ENCODE measurements at places on chromosomes 6 and 20.

- DNase-seq, result peak; percentile 54
These were observed 53.6 kb upstream of the LRRC1 start for GRCh38 chr6:53741034-53741823.

GRCh38 chr6:4891141-4891540 is 112.7 kb downstream of the RPP40 start:
- DNase-seq, result no peak

DNA sequence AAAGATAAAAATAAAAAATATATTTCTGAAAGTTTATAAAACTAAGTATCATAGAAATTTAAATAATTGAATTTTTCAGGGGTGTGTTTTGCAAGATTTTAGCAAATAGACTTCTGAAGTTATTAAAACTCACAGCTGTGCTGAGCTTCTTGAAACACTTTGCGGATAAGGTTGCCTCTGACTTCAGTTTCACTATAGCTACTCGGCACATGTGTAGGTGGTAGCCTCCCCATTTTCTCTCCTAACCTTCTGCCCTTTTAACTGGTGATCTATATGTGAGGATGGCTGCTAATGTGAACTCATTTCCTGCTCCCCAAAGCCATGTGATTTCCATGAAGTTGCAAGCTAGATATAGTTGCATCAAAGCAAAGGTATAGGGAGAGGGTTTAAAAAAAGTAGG is 129.3 kb upstream of the STMND1 start:
- no peak for DNase-seq

DNA sequence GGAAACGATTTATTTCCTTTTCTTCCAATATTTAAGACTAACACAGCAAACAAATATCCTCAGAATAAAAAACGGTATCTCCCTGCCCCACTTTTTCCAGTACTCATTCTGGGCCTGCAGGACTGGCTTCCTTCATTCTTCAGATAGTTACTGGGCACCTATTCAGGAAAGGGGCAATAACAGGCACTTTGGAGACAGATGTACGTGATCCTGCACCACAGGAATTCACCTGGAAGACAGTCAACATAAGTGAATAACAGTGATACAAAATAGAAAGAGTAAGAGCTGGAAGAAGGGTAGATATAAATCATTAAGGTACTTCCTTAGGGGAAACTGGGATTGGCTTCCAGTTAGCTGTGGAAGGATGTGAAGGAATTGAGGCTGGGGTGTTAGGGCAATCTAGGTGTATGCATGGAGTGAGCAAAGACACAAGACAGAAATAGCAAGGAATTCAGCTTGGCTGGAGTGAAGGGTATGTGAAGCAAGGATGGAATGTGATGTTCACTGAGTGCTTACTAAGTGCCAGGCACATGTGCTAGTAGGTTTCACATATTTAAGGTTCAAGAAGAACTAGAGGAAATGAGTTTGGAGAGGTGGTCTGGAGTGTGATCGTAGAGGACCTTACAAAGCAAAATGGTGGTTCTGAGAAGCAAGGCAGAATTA is 49.3 kb upstream of the FAM83C start:
- no peak for DNase-seq

DNA sequence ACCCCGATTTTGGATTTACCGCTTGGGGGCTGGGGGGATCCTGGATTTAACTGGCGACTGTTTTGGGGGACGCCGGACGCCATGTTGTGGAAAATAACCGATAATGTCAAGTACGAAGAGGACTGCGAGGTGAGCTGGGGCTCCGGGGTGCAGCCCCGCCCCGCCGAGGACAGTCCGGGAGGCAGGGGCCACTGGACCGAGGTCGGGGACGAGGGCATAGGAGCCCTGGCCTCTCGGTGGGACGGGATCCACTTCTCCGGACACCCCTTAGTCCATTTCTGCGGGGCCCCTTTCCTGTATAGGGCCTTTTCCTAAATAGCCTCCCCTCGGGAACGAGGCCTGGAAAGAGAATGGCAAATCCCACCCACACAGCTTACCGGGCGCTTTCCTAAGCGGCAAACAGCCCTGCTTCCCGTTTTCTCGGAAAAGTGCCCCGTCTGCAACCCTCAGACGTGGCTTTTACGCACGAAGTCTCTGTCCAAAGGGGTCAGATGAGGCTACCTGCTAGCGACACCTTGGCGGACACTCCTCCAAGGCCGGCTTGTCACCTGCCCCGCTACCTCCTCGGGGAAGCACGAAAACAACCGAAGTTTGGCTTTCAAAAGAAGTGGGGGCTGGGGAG is 469 bp downstream of the TFAP2C start:
- no peak for DNase-seq

DNA sequence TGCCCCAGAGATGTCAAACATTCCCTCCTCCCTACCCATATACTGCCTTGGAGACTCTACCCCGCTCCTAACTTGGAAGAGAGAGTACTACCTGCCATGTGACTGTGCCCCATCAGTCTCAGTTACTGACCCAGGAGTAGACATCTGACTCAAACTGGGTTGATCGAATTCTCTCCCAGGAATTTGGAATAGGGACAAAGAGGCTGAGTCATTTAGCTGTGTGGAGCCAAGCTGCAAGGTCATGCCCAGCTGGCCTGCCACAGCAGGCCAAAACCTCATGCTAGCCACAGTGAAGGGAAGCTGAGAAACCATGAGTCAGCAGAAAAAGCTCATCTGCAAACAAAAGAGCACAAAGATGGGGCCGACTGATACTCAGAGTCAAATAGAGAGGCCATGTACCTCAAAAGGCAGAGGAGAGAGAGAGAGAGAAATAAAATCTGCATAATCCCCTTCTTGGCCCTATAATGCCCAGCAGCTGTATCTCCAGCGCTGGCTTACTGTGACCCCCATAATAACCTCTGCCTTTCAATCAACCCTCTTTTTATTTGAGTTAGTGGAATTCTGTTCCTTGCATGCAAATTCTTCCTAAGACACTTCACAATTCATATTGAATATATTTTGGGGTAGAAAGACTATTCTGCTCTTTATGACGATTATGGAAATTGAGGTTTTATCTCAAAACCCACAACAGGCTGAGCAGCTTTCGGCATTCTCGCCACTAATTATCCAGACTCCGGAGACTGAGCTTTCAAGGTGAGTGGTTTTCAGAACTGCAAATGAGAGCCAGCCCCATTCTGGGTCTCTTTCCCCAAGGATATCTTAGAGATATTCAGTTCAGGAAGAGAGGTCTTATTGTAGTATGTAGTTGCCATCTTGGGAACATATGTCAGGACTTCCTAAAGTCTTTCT is 21.4 kb upstream of the AKIRIN2 start:
- DNase-seq, result peak; percentile 47
